ENCODE measurements at places on chromosomes 16 and 17. TPM values are rescaled to one million over a fixed set of nuclear protein-coding genes. Genes with fewer than 3 reads are reported as not detected.

GRCh38 chr17:65173284-65173793, 36.2 kb downstream of the RGS9 start:
- peak; percentile 48 for DNase-seq

- no peak for DNase-seq
These were observed 1.2 kb upstream of the C17orf99 start for GRCh38 chr17:78144736-78145641.

DNA sequence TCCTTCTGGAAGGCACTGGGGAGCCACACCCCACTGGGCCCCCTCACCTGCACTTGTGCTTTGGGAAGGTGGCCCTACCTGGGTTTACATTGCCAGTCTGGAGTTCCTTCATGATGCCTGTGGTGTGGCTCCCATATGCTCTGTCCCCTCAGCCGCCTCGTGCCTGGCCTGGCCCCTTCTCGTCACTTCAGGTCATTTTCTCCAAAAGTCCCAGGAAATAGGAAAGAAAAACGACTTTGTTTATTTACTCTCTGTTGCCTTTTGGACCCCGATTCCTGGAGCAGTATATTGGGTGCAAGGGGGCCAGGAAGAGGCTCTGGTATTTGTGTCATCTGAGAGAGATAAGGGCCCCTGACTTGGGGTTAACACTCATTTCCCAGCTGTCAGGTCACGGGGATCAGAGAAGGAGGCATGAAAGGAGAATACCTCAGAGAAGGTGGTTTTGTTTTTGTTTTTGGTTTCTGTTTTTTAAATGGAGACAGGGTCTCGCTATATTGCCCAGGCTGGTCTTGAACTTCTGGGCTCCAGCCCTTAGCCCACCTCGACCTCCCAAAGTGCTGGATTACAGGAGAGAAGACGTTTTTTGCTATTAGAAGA, 4.7 kb downstream of the SOCS3 start:
- DNase-seq: no peak

Gene NPIPA5
- total RNA-seq: 1.1 TPM

DNA sequence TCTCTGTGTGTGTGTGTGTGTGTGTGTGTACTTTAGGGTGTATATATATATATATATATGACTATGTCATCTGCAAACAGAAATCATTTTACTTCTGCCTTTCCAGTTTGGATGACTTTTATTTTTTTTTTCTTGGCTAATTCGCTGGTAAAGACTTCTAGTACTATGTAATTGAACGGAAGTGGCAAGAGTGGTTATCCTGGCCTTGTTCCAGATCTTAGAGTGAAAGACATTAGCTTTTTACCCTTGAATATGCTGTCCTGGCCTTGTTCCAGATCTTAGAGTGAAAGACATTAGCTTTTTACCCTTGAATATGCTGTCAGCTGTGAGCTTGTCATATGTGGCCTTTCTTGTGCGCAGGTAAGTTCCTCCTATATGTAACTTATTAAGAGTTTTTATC, 72.7 kb upstream of the MYOCD start:
- no peak for DNase-seq

Gene TMEM100
- not detected for total RNA-seq

- no peak for DNase-seq
These were observed 2.2 kb downstream of the HSD17B2 start for GRCh38 chr16:82037251-82037650.

DNA sequence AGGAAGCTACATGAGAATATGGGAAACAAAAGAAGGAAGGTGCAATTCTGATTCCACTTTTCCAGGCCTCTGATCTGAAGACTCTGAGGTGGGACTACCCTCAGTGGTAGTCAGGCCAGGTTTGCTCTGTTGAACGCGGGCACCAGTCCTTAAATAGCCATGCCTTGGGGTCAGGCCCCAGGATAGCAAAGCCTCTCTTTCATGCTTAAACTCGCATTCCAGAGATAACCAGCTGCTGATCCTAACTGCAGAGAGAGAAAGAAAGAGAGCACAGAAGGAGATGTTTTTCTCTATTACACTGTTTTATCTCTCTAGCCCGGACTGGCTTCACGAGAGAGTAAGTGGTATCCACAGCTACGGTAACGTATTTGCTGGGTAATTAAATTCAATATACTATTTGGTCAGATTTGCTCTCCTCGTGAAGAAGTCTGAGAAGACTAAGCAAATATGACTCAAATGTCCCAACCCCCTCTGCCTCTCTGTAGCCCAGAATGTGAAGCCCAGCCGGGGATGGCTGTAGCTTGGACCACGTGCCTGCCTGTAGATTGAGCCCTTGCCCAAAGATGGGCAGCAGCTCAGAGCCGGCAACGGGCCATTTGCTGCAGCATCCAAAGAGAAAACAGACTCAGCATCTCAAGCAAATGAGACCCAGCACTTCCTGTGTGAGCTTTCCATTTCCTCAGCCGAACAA, 122.2 kb downstream of the SMG6 start:
- DNase-seq: no peak

- no peak for DNase-seq
These were observed 27.9 kb upstream of the KIF2B start for GRCh38 chr17:53794875-53795274.

GRCh38 chr17:71666047-71666446, 454.8 kb upstream of the SOX9 start:
- DNase-seq: no peak

Gene PPL
- 0.08 TPM for total RNA-seq

DNA sequence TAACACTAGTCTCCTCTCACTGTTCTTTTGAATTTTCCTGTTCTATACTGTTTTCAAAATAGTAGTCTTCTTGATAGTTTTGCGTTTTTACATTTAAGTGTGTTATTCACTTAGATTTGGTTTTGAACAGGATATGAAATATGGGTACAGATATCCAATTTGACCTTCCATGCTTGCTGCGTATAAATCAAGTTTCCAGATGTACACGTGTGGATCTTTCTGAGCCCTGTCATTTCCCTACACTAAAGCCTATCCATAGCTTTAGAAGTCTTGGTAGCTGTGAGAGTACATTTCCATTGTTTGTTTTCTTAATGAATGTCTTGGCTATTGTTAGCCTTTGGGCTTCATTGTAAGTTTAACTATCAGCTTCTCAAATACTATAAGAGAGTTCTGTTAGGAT, 20.4 kb downstream of the CYLD start:
- DNase-seq: no peak

- DNase-seq: no peak
These were observed 57.1 kb upstream of the PVALEF start for GRCh38 chr17:81108220-81108619.

Gene STH
- not detected for total RNA-seq

Gene GPR179
- 0.03 TPM for total RNA-seq

DNA sequence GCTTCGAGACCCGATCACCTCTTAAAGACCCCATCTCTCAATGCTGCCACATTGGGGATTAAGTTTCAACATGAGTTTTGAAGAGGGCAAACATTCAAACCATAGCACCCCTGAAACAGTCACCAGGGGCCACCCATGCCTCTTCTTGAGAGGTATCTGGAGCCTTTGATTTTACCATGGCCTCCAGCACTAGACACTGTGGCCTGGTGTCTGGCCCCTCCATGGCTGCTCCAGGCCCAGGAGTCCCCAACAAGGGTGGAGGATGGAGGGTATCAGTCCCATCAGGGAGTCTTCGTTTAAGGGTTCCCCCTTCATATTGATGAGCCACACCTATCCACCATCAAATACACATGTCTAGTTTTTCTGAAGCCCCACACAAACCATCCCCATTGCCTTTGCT, 66.5 kb upstream of the CDH5 start:
- DNase-seq: no peak

GRCh38 chr17:72104164-72104862, 16.5 kb upstream of the SOX9 start:
- no peak for DNase-seq

- peak; percentile 66 for DNase-seq
These were observed at the start of gene ZFP3 for GRCh38 chr17:5078106-5079028. TSS of gene ZFP3 (plus strand) at chr17:5078467. CDS start at chr17:5091505, 13,038 bp downstream.

DNA sequence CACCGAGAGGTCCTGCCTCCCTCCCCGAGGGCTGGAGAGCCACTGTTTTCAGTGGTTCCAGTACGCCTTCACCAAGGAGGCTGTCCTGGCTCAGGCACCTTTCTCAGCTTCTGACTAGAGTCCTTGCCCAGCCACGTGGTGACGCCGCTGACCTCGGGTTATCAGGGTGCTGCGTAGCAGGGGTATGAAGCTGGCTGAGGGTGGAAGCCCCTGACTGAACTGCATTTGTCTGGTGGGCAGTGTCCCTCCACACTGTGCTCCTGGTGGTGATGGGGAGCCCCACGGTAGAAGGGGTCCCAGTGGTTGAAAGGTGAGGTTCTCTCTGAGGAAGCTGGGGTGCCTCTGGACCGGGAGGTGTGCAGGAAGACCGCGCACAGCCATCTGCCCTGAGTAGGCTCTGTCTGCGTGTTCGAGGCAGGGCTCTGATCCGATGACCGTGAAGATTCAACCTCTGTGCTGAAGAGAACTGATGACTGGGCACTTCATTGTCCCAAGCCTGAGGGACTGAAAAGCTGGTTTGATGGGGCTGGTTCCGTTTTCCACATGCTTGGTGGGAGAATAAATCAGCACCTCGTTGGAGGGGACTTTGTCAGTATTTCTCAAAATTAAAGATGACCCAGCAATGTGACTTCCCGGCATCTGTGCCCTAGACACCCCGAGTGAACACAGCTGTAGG, 2.5 kb downstream of the ACSF3 start:
- DNase-seq: no peak

DNA sequence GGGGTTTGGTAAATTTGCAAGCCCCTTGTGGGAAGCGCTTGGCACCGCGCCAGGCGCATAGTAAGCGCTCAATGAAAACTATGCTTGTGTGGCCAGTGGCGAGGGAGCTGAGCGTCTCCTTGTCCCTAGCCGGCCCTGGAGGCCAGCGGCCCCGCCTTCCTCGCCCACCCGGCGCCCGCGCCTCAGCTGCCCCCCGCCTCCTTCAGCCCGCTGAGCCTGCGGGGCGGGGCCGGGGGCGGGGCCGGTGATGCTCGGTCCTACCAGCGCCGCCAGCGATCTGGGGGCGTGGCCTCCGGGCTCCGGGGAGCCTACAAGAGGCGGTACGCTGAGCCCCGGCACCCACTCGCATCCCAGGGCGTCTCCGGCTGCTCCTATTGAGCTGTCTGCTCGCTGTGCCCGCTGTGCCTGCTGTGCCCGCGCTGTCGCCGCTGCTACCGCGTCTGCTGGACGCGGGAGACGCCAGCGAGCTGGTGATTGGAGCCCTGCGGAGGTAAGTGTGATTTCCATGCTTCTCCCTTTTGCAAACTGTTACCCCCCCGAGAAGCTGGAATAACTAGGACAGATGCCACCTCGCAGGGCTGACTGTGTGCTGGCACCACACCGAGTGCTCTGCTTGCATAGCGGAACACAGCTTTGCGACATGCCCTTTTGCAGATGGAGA, at the start of gene CRISPLD2:
TSS of gene CRISPLD2 (plus strand) at position 342 of the 661 bp plus-strand sequence. CDS start 18,511 bp downstream, outside the sequence.
- DNase-seq: peak; percentile 83

DNA sequence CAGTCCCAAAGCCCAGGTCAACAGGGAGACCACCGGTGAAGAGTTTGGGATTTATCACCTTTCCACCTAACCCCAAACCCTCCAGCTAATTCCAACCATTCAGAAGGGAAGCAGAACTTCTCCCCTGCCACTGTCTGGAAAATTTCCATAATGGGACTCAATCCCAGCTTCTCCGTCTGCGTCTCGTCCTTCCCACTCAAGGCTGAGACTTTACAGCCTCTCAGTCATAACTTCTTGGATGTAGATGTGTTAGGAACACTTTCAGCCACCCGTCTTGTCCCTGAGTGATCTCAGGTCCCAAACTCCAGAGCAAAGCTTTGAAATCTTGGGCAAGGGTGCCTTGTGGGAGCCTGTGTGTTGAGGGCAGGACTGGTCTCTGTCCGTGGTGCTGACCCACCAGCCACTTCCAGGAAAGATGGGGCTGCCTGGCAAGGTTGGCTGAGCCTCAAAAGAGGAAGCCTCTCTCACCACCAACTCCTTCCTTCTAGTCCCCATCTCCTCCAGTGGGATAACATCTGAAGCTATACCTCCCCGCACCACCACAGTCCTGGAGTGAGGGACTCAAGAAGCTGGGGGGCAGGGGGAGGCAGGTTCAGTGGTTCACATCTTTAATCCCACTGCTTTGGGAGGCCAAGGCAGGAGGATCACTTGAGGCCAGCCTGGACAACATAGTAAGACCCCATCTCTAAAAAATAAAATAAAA, 9.3 kb downstream of the GAS2L2 start:
- no peak for DNase-seq

DNA sequence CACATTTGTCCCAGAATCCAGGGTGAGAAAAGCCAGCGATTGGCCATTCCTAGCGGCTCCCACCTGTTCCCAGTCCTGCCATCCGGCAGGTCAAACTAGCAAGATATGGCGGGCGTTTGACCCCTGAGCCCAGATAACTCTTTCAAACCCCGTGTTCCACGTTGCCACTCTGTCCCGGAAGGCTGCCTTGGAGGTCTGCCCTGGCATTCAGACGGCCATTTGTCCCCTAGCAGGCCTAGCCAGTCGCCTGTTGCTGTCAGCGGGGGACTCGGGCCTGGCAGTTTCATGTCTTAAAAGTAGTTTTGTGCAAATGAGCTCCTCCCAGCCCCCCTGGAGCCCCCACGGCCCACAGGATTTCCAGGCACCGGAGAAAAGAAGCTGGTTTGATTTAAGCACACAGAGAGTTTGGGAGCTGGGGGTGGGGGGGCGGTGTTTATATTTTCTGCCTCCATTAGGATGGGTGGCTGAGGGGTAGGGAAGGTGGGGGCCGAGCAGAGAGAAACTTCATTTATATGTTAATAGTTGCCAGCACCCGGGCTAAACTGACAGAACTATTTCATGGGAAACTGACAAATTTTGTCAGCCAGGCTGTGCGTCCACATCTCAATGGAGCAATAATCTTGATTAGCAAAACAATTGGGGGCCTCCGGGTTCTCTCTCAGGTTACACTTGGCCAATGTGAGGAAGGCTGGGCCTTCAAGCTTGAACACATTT, 240.9 kb upstream of the SALL1 start:
- DNase-seq: no peak

DNA sequence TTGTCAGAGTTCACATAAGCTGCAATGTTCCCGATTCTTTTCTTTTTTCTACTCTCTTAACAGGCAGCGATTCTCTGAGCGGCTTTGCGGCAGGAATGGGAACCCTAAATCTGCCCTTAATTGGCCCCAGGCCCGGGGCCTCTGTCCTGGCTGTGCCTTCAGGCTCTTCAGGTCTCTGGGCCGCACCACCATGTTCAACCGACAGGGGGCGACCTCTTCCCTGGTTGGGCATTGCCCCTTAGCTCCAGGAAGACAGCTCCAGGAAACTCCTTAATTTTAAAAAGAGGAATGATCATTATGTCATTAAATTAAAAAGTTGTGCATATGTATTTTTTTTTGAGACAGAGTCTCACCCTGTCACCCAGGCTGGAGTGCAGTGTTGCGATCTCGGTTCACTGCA, 20.3 kb downstream of the CACNG5 start:
- DNase-seq: peak; percentile 25
